ENCODE measurements at places on chromosomes 13 and 19.

- DNase-seq: peak; percentile 99
Measured at GRCh38 chr19:57280165-57280961, at the start of gene ZNF460. TSS of gene ZNF460 (plus strand) at chr19:57280485. CDS start at chr19:57280807, 322 bp downstream.

GRCh38 chr19:46066471-46066870, 25.7 kb upstream of the IGFL4 start:
- DNase-seq: no peak

DNA sequence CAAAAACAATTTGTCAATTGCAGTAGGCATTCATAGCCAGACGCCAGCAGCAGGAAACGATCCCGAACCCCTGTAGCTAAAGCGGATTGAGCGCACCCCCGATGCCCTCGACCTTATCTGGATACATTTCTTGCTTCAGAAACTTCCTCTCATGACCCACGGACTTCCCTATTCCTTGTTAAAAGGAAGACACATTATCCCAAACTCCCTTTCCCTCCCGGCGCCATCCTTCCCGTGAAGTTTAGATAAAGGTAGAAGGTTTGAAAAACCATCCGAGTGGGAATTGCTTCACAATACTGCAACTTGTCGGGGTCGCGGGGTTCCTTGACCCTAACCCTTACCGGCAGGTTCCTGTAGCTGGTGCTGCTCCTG, 977 bp downstream of the PCDH20 start:
- no peak for DNase-seq

GRCh38 chr19:49823472-49823871, 5.4 kb downstream of the MED25 start:
- no peak for DNase-seq
